ENCODE measurements at places on chromosomes 16 and 17.

DNA sequence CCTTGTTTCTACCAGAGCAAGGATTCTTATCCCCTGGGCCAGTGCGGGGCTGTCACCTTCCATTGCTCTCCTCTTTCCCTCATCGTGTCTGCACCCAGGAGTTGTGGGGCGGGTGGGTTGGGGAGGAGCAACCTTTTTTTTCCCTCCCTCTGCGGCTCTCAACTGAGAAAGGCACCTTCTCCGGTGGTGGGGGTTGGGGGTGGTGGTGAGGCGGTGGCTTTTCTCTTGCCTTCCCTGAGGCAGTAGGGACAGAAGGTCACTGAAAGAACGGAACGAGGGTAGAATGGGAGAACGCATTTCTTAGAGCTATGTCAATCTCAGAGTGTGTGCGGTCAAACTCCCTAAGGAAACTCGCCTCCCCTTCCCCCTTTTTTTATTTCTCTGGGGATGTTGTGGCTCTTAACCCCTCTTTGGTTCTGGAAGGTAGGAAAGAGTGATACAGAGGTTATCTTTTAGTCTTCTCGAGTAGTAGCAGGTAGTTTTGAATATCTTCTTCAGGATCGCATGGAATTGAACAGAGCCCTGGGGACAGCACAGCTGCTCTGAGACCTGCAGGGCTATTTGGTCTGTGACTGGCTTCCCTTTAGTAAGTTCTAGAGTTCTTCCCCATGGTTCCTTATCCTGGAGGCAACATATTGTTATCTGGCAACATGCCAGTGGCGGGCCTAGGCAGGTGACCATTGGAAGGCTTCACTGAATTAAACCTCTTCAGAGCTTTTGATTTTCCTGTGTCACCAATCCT lies 994 bp downstream of the CLTC start:
- no peak for DNase-seq

GRCh38 chr17:17026163-17026562 lies 16.1 kb upstream of the MPRIP start:
- DNase-seq: no peak

DNA sequence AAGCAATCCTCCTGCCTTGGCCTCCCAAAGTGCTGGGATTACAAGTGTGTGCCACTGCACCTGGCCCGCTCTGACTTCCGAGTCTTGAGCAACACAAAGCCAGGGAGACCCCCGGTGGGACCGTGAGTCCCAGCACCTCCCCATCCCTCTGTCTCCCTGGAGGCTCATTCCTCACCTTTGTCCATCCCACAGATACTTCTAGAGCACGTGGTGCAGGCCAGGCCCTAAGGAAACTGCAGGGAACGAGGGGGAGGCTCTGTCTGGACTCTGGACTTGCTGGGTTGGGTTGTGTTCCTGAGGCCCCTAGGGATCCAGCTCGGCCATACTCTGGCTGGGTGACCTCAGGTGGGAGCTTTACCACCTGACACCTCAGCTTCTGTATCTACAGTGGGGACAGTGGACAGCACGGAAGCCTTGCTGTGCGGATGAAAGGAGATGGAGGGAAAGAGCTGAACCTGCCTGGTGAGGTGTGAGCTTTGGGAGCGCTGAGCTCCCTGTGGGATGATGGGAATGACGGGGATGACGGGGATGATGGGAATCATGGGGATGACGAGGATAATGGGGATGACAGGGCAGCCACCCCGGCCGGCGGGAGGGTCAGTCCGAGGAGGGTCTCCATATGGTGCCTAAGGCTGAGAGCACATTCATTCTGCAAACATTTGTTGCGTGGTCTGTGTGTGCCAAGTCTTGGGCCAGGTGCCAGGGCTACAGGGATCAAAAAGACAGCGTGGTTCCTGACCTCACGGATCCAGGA lies 26.6 kb downstream of the C16orf74 start:
- DNase-seq: no peak

- DNase-seq: no peak
Measured at GRCh38 chr16:49839017-49839825, 16.7 kb downstream of the ZNF423 start.

DNA sequence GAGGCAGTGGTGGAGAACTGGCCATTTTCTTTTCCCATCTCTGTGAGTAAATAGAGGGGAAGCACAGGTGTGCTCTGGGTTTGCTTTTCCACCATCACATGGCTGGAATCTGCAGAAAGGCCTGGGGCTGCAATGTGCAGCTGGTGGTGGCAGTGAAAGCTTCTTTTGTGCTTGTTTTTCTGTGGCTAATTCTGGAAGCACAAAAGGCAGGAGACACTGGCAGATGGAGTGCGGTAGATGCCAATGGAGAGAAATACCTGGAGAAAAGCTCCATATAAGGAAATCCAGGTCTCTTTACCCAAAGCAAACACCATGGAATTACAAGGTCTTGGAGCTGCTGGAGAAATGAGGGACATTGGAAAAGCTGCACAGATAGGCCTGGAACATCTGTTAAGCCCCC lies 146.9 kb downstream of the HAPSTR1 start:
- DNase-seq: no peak

- DNase-seq: no peak
Measured at GRCh38 chr17:57046749-57047148, 38.3 kb upstream of the AKAP1 start.

DNA sequence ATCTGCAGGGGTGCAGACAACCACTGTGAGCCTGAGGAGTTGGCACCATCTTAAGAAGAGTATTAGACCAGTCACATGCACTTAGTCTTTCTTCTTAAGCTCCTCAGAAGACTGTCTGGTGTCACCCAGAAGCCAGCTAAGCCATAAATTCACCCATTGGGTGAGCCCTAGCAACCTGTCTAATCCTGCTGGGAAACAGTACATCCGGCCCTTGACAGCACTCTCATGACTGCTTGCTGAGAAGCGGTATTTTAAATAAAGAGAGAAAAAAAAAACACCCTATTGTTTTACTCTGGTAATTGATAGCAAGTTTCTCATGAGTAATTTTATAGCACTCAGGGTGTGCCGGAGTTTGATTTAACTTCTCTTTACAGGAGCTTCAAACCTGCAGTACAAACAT lies 134.7 kb downstream of the SOX9 start:
- no peak for DNase-seq

GRCh38 chr17:50976951-50977472 lies 110.9 kb upstream of the TOB1 start:
- DNase-seq: no peak

DNA sequence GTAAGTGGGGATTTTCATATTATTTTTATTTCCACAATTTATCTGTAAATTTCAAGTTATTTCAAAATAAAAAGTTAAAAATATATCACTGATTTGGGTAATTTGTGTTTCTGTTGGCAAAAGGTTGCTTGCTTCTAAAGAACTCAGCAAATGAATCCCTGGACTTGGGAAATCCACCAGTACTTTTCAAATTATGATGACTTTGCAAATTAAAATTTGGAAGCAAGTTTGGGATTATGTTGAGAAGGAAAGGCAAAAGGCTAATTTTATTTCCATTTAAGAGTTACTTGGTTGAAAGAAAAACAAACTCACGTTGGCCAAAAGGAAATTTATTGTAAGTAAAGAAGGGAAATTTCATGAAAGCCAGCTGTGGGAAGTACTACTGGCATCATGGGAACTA lies 220.3 kb downstream of the MAP2K6 start:
- DNase-seq: no peak

GRCh38 chr16:8763899-8764298 lies 33.5 kb downstream of the TMEM186 start:
- no peak for DNase-seq

DNA sequence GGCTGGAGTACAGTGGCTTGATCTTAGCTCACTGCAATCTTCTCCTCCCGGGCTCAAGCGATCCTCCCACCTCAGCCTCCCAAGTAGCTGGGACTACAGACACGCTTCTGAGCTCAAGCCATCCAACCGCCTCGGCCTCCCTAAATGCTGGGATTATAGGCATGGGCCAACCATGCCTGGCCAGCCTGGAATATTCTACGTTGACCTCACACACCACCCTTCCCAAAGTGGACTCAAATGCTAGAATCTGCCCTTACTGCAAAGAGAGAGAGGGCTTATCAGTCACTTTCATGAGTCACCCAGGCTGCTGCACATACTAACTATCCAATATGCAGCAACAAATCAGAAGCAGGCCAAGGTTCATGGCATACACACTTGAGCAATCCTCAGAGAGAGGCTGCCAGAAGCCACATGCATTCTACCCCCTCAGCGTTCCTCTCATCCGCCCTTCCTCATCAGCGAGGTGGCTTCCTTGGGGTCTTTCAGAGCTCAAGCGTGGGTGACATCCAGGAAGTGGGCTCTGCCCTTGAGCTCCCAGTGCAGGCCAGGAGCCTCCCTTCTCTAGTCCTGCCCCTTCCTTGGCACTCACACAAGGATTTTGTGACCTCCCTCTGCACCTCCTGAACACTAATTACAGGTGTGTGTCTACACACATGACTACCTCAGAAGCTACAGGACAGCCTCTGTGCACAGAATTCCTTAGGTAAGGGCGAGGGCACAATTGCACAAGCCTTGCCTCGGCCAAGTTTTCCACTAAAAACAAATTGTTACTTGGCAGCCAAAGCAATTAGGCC lies 24.8 kb upstream of the SIAH1 start:
- DNase-seq: no peak

Measured in D721Med (cell line).